ENCODE measurements at places on chromosomes 12 and 14. TPM values are rescaled to one million over a fixed set of nuclear protein-coding genes. Genes with fewer than 3 reads are reported as not detected.

Gene TAS2R19
- 2.1 TPM for total RNA-seq

Gene GPR137C
- total RNA-seq = 1.7 TPM

Gene GPRC5D
- total RNA-seq = not detected

Gene KERA
- not detected for total RNA-seq

Gene GLIPR1L1
- total RNA-seq = not detected

Gene NEMP1
- total RNA-seq = 56.4 TPM

Gene FOXG1
- not detected for total RNA-seq

Gene MIP
- not detected for total RNA-seq

Gene SIX6
- total RNA-seq = not detected

Gene TMEM30B
- 0.52 TPM for total RNA-seq

Gene C3AR1
- 8.8 TPM for total RNA-seq

- DNase-seq = no peak
Measured at GRCh38 chr14:87233266-87233665, 759.7 kb downstream of the GALC start.

- no peak for DNase-seq
Measured at GRCh38 chr12:108326254-108326750, 12.8 kb downstream of the CMKLR1 start.

DNA sequence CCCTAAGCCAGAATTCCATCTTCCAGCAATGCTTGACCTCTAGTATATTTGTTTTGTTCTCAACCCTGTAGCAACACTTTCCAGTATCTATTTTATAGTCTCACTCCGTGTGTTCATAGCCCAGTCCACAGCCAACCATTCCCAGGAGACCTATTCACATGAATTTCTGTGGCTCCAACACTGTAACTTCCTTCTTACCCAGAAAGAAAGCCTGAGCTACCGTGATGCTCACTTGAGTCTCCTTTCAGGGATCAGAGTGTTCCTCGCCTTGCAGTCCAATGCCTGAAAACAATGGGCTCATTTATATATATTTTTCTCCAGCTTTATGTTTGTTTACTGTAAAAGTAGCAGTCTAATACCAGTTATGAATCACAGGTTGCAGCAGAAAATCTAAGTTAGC is 645.0 kb upstream of the NOVA1 start:
- DNase-seq = no peak

GRCh38 chr12:64685050-64685449 is 74.2 kb downstream of the GNS start:
- DNase-seq = no peak

DNA sequence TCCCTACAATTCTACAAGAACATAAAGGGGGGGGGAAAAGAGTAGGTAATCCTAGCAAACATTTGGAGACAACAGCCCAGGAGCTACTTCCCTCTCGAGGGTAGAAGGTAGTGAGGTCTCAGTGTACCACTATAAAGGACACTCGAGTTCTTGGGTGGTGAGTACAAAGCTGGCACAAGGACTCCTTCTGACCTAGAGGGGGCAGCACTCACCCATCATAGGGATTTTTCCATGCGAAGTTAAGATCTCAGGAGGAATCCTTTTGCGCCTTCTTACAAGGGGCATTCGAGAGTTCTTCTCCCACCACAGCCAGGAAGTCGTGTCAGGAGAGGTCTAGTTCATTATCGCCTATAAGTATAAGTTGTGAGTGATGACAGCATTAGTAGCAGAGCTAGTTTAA is 200.2 kb upstream of the RBM19 start:
- DNase-seq = peak; percentile 20

- DNase-seq = no peak
Measured at GRCh38 chr14:70721542-70721941, 79.8 kb downstream of the TTC9 start.

DNA sequence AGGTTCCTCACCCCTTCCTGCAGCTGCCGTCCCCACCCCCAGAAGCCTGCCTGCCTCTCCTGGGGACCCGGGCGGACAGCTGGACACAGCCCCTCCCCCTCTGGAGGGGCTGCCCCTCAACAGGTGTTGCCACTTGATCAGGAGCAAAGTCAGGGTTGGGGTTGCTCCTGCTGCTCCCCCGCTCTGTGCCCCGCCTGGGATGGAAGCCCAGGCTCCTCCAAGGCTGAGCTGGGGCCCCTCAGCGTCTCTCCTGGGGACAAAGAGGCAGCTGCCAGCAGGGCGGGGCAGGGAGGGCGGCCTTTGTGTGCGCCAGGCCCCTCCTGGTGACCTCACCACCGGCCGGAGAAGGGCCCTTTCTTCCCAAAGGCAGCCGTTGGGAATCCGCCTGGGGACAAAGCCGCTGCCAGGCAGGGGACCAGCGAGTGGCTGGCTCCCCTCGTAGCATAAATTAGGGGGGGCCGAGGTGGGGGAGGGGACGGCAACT is 13.7 kb downstream of the TRMT61A start:
- no peak for DNase-seq

GRCh38 chr14:94797887-94798286 is 28.0 kb upstream of the GSC start:
- DNase-seq = no peak

GRCh38 chr14:89032086-89032649 is 207.7 kb downstream of the TTC8 start:
- DNase-seq = no peak

- DNase-seq = no peak
Measured at GRCh38 chr12:122665759-122666158, 37.4 kb downstream of the HCAR2 start.

DNA sequence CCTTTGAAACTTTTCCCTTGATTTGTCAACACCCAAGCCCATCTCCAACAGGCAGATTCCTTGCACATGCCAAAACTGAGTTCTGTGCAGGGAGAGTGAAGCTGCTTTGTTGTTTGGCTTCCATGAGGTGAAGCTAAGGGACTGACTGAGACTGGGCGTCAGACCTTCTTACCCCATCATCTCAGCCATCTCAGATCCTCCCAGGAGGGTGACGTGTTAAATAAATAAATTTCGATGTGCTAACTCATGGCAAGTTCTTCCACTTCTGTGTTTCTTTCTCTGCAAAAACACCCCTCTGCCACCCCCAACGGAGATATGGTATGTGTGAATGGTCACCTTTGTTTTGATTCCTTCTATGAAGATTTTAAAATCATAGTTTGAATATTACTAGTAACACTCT is 17.8 kb downstream of the UTP20 start:
- DNase-seq = no peak

GRCh38 chr14:64232095-64232838 is 61.9 kb downstream of the ESR2 start:
- no peak for DNase-seq

DNA sequence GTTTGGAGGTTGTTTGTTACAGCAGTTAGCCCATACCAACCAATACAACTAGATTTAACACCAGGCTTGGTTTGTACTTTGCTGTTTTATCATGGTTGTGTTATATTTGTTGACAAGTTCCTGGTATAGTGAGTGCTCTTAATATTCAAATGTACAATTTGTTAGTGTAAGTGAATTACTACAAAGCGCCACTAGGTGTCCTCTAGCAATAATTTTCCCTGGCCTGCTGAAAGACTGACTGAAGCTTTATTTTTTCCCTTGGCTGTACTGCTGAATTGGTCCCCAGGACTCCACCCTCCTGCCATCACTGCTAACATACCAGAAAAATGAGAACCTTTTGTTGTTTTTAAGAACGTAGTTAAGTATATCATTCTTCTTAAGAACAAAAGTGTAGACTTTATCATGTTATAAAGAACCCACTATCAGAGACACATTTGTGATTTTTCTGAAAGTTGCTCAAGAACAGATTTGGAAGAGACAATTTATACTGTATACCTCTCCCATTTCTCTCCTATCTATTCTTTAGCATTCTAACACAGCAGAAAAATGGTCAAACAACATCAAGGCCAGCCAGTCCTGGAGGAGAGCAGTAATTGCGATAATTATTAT is 75.3 kb upstream of the FAR2 start:
- peak; percentile 31 for DNase-seq

GRCh38 chr14:25250516-25250915 is 200.6 kb upstream of the STXBP6 start:
- no peak for DNase-seq

GRCh38 chr12:60100160-60100559 is 504.3 kb downstream of the SLC16A7 start:
- DNase-seq = no peak

DNA sequence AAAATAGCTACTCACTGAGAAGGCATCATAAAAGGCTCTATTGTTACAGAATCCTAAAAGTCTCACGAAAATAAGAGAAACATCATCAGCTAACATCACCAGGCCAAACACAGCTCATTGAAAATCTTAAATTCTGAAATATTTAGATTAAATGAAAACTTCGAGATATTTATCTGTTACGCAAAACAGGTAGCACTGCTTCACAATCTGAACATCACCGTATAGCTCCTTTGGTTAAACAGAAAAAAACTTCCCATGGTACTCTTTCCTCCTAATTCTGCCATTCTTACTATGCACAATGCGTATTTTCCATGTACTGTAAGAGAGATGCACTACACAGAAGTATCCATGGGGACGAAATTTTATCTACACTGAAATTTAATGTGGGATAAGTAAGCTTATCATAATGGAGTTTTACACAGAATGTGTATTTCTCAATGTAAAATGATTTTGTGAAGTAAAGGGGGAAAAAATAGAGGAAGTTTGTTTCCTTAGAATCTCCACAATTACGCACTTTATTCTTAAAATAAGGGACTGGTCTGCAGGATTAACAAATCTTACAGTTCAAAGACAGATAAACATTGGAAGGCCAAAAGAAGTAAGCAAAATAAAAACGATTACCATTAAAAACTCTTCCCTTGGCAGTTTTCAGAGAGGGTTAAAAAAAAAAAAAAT is 1.9 kb downstream of the SGPP1 start:
- DNase-seq = no peak

GRCh38 chr12:26971963-26972362 is 33.7 kb downstream of the FGFR1OP2 start:
- DNase-seq = peak; percentile 59

- no peak for DNase-seq
Measured at GRCh38 chr14:51219473-51220448, 20.3 kb upstream of the TMX1 start.

DNA sequence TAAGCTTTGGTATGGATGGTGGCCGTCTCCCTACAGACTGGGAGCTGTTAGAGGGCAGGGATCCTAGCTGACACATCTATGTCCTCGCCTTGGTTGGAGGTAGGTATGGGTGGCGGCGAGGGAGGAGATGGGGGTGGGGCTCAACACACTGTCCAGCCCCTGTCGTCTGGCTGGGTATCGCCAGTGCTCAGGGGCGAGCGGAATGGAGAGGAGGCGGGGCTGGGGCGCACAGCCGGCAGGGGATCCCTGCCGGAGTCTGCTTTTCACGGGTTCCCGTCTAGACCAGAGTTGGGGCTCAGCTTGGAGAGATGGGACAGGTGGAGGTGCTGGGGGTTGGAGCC is 16.1 kb downstream of the TAMALIN start:
- DNase-seq = no peak

DNA sequence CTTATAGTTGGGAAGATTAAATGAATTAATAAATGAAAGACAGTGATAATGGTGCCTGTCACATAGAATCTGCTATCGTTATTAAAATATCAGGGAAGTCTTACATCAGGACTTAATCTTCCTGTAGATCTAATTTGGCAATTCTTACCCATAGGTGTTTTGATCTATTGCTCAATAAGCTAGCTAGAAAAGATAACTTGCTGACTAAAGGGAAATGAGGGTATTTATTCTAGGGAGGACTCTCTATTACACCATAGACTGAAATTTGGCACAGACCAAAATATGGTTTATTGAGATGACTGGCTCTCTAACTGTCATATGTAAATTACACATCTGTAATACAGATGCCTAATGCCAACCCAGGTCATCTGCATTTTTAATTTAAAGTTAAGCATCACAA is 11.5 kb downstream of the HAL start:
- no peak for DNase-seq

DNA sequence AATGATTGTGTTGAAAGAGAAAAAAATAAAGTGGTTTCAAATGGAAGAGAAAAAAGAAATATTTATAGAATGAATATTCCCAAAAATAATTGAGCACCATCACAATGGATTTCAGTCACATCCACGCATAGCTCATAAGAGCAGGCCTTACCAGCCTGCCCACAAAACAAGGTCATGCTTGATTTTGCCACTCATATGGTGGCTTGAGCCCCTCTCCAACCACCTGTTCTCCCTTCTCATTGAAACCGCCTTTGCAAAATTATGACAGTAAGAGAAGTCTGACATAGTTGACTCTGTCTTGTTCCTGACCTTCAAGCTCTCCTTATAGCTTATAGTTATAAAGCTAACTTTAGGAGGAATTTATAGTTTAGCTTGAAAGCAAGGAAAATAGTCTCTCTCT is 33.3 kb upstream of the NAP1L1 start:
- no peak for DNase-seq

DNA sequence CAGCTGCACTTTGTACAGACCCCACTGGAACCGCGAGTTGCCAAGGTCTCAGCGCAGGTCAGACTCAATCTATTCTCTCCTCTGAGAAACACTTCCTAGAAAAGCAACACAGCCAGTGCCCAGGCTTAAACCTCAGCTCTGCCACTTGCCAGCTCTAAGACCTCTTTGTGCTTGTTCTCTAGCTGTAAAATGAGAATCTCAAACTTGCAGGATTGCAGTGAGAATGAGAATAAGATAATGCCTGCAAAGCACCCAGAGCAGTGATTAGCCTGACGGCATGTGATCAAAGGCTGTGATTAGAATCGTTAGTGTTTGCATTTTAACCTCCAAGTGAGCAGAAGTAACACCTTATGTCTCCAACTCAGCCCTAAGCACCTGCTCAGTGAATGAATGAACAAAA is 21.3 kb downstream of the ANO2 start:
- no peak for DNase-seq

GRCh38 chr14:72476657-72477499 is 417.0 kb downstream of the DPF3 start:
- DNase-seq = peak; percentile 95
